ENCODE measurements at places on chromosomes 3 and 15.

DNA sequence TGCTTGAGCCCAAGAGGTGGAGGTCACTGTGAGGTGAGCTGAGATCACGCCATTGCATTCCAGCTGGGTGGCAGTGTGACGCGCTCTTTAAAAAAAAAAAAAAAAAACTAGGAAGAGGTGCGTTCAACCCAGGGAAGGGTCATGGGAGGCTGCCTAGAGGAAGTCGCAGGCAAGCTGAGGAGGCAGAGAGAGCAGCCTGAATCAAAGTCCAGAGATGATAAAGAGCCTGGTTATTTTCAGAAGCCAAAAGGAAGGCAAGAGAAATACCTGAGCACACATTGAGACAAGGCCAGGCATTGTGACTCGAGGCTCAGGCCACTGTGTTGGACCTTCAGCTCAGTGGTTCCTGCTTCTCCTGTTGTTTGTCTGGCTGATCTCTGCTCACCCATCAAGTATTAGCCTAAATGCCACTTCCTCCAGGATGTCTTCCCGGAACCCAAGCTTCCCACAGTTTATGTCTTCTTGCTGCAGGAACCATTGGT lies 16.1 kb upstream of the GCNT3 start:
- H3K4me3 ChIP-seq, result no peak overlapping the region
- peaks cover 13% of the 10 kb centered on the region for H3K27me3 ChIP-seq

DNA sequence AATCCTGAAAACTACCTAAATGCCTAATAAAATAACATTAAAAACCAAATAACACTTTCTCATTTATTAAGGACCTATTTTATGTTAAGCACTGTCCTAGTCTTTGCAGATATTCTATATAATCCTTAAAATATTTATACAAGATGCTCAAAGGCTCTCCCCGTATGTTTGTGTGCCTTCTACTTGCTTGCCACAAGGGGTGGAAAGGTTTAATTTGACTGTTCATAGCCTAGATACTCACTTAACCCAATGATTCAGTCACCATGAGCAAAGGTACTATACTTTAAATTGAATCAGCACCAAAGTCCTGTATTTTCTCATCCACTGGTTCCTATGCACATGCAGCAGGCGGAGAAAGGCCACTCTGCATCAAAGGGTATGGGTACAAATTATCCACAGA lies 32.0 kb downstream of the LSAMP start:
- DNase-seq, result no peak
- H3K36me3 ChIP-seq, result peaks cover 1% of the 10 kb centered on the region
- peaks cover 1% of the 10 kb centered on the region for H3K27me3 ChIP-seq
- H3K4me3 ChIP-seq, result no peak overlapping the region
- H3K27ac ChIP-seq, result no peak overlapping the region

DNA sequence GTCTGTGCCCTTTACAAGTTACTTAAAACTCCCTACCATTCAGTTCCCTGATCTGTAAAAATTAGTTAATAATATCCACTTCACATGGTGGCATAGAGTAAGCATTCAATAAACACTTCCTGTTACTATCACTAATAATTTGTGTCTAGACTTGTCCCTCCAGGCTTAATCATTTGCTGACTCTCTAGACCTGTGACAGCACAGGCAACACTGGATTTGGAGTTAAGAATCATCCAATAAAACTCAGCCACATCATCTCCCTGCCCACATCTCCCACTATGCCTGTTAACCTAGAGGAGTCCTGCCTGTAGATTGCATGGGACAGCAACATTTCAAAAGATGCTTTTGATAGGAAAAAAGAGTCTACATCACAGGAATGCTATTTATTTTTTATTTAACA lies 564.6 kb downstream of the MFSD1 start:
- H3K27ac ChIP-seq, result no peak overlapping the region
- DNase-seq, result no peak
- H3K27me3 ChIP-seq, result peaks cover 7% of the 10 kb centered on the region
- no peak overlapping the region for H3K4me3 ChIP-seq
- H3K4me1 ChIP-seq, result no peaks in the 10 kb centered on the region

GRCh38 chr3:58577269-58577821 lies at the start of gene FAM107A:
FAM107A (minus strand) TSS chr3:58577391; CDS start chr3:58569860, 7,531 bp downstream.
- peaks cover 7% of the 10 kb centered on the region for H3K4me1 ChIP-seq
- peaks cover 7% of the 10 kb centered on the region for H3K27me3 ChIP-seq
- H3K36me3 ChIP-seq, result no peaks in the 10 kb centered on the region
- no peak within 1 kb of the TSS for H3K4me3 ChIP-seq
- DNase-seq, result peak; percentile 51
- no peak within 1 kb of the TSS for H3K27ac ChIP-seq

- no peaks in the 10 kb centered on the region for H3K36me3 ChIP-seq
- no peak for DNase-seq
- H3K27me3 ChIP-seq, result no peaks in the 10 kb centered on the region
- peak overlapping the region; percentile 98 for H3K4me3 ChIP-seq
- peaks cover 24% of the 10 kb centered on the region for H3K4me1 ChIP-seq
These were observed 900 bp upstream of the HYAL3 start for GRCh38 chr3:50299929-50300680.

DNA sequence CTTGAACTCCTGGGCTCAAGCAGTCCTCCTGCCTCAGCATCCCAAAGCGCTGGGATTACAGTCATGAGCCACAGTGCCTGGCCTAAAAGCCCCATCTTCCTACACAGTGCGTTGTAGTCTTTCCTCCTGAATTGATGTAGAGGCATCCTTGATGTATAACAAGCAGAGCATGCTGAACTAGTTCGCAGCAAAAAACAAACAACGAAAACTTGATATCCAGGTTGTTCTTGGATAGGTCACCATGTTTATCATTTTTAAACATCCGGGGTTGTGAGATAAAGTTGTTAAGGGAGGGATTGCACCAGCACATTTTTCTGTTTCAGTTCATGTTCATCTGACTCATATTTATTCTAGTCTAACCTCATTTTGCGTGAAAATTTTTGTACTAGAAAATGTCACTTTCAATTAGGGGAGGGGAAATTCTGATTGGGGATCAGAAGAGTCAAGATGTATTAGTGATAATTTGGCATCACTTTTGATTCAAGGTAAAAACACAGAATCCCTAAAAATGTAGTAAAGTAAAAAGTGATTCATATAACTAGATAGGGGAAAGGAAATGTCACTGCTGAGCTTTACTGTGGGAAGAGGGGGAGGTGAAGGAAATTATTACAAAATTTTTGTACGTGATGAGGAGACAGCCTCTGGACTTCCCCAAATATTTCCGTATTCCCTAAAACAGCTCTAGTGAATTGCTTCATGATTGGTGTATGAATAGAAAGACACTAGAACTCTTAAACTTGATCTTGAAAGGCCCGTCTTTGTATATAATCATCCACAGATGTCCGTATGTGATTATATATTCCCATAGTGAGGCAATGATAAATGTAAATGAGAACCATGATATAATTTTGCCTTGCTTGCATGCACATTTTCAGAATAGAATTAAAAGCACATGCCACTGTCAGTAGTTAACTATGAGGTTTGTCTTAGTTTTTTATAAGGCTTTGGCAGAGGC lies 22.9 kb downstream of the RAB8B start:
- H3K36me3 ChIP-seq, result peaks cover 3% of the 10 kb centered on the region
- H3K27ac ChIP-seq, result peak overlapping the region; percentile 69
- no peak for DNase-seq
- H3K4me1 ChIP-seq, result peaks cover 39% of the 10 kb centered on the region
- H3K27me3 ChIP-seq, result no peaks in the 10 kb centered on the region

DNA sequence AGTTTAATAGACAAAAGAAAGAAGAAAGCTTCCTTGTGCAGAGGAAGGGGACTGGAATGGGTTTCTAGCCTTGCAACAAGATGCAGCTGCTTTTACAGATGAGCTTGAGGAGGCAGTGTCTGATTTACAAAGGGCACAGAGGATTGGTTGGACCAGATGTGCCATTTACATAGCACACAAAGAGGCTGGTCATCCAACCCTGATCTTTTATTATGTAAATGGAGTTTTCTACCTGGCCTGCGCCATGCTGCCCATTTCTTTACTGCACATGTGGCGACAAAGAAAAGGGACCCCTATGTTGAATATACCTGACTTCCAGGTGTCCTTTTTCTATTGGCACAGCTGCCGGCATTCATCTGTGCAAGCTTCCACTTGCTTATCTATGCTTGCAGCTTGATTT lies 409.4 kb upstream of the FRG2C start:
- DNase-seq, result no peak
- no peak overlapping the region for H3K4me3 ChIP-seq
- H3K27me3 ChIP-seq, result peaks cover 10% of the 10 kb centered on the region
- H3K4me1 ChIP-seq, result no peaks in the 10 kb centered on the region
- H3K27ac ChIP-seq, result no peak overlapping the region

GRCh38 chr15:54816401-54816800 lies 380.3 kb downstream of the RSL24D1 start:
- no peaks in the 10 kb centered on the region for H3K27me3 ChIP-seq
- H3K36me3 ChIP-seq, result no peaks in the 10 kb centered on the region
- H3K4me1 ChIP-seq, result no peaks in the 10 kb centered on the region

GRCh38 chr15:90686435-90687218 lies 30.5 kb upstream of the BLM start:
- no peaks in the 10 kb centered on the region for H3K36me3 ChIP-seq
- H3K27ac ChIP-seq, result no peak overlapping the region
- no peak for DNase-seq
- no peak overlapping the region for H3K4me3 ChIP-seq
- H3K4me1 ChIP-seq, result peaks cover 7% of the 10 kb centered on the region
- H3K27me3 ChIP-seq, result no peaks in the 10 kb centered on the region

GRCh38 chr3:58625196-58625824 lies 41.3 kb downstream of the FAM3D start:
- no peaks in the 10 kb centered on the region for H3K36me3 ChIP-seq
- no peak overlapping the region for H3K27ac ChIP-seq
- no peak overlapping the region for H3K4me3 ChIP-seq

- H3K36me3 ChIP-seq, result no peaks in the 10 kb centered on the region
- H3K4me1 ChIP-seq, result peaks cover 14% of the 10 kb centered on the region
- peaks cover 1% of the 10 kb centered on the region for H3K27me3 ChIP-seq
- DNase-seq, result no peak
These were observed 51.0 kb upstream of the ATOSA start for GRCh38 chr15:52730173-52730572.

GRCh38 chr3:78690766-78691165 lies 1077.0 kb downstream of the ROBO1 start:
- peak overlapping the region; percentile 69 for H3K27ac ChIP-seq
- peaks cover 2% of the 10 kb centered on the region for H3K36me3 ChIP-seq
- peaks cover 16% of the 10 kb centered on the region for H3K4me1 ChIP-seq
- DNase-seq, result no peak

DNA sequence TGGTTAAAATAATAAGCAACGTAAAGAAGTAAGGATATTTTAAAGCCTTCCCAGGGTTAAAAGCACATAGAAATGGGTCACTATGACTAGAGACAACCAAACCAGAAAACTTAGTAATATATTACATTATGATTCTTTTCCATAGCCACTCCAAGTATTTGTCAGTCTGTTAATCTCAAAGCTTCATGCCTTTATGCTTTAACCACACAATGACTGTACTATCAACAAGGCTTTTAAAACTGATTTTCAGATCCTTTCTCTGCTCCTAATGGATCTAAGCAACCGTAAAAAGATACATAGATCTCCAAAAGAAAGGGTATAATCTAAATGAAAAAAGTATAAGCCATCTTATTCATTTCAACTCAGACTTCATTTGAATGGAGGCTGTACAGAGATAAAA lies 14.4 kb downstream of the SECISBP2L start:
- no peak overlapping the region for H3K4me3 ChIP-seq
- peaks cover 15% of the 10 kb centered on the region for H3K4me1 ChIP-seq
- H3K27me3 ChIP-seq, result no peaks in the 10 kb centered on the region

- peaks cover 2% of the 10 kb centered on the region for H3K36me3 ChIP-seq
- no peak overlapping the region for H3K4me3 ChIP-seq
- no peak for DNase-seq
- H3K27ac ChIP-seq, result no peak overlapping the region
- H3K27me3 ChIP-seq, result no peaks in the 10 kb centered on the region
These were observed 822.3 kb upstream of the CFAP20DC start for GRCh38 chr3:59872128-59872527.

- H3K36me3 ChIP-seq, result no peaks in the 10 kb centered on the region
- peaks cover 6% of the 10 kb centered on the region for H3K4me1 ChIP-seq
- H3K27me3 ChIP-seq, result no peaks in the 10 kb centered on the region
These were observed 2.3 kb downstream of the SEMA3G start for GRCh38 chr3:52442409-52443267.

GRCh38 chr3:110164632-110165369 lies 827.5 kb upstream of the DPPA4 start:
- H3K4me3 ChIP-seq, result no peak overlapping the region
- H3K36me3 ChIP-seq, result no peaks in the 10 kb centered on the region
- peaks cover 21% of the 10 kb centered on the region for H3K4me1 ChIP-seq
- DNase-seq, result no peak
- H3K27ac ChIP-seq, result no peak overlapping the region

DNA sequence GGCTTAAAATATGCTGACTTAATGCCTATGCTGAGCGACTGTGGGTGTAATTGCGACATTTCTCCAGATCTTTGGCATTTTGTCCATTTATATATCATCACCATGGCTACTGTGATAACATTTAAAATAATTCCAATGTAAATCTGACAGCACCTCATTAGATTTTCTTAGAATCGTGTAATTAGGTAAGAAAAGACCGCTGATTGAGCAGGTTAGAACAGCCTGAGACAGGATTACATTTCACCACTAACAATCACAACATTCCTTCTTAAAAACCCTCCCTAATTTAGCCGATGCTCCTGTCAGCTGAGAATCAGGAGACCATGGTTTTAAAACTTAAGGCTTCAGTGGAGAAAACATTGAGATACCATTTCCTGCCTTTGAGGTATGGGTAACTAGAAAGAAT lies 455.3 kb upstream of the PDZRN3 start:
- no peaks in the 10 kb centered on the region for H3K36me3 ChIP-seq
- no peak for DNase-seq
- peaks cover 4% of the 10 kb centered on the region for H3K4me1 ChIP-seq
- no peaks in the 10 kb centered on the region for H3K27me3 ChIP-seq
- H3K27ac ChIP-seq, result no peak overlapping the region

DNA sequence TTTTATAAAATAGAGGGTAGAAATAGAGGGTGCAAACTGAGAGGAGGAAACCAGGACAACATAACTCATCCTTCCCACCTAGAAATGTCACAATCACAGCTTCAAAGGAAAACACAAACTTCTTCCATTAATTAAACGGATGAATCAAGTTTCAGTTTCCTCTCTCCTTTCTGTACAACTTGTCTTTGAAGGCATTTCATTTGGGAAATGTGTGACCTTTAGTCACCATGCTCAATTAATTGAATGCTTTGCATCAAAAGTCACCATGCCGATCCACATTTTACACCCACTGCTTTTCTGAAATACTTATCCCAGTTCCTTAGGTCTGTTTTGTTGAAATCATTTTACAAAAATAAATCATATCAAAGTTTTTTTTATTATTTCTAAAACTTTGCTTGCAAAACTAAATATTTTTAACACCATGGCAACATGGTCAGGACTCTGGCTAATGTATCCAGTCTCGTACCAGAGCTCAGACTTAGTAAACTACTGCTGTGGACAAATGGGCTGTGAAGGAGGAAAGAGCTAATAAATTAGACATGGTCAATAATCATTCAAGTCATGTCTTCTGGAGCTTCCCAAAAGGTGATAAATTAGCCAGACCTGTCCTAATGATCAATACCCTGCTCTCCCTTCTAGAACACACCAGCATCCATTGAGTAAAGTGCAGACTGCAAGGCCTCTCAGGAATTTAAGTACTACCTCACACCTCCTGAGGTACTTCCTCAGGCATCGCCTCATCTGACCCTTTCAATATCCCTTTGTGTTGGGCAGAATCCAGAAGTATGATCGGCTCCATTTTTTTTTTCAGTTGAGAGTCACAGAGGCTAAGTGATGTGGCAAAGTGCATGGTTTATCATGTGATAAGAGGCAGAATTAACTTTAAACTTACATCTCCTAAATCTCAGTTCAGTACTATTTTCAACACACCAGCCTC lies 161.3 kb downstream of the GREM1 start:
- H3K27ac ChIP-seq, result peak overlapping the region; percentile 72
- H3K4me3 ChIP-seq, result no peak overlapping the region
- DNase-seq, result no peak
